ENCODE measurements at places on chromosomes 12 and 14. TPM values are rescaled to one million over a fixed set of nuclear protein-coding genes. Genes with fewer than 3 reads are reported as not detected.

Gene PTCSC3
- total RNA-seq: not detected

Gene GCH1
- 10.1 TPM for total RNA-seq

Gene SDR39U1
- 7.4 TPM for total RNA-seq

Gene SERPINA3
- not detected for total RNA-seq

Gene CIROP
- total RNA-seq: not detected

Gene SUSD6
- total RNA-seq: 10.9 TPM

Gene MAP3K9
- 0.17 TPM for total RNA-seq

Gene FLVCR2
- 1.5 TPM for total RNA-seq

Gene IFNG-AS1
- total RNA-seq: not detected

Gene CDK17
- total RNA-seq: 115 TPM

Gene DNAJC22
- total RNA-seq: 0.22 TPM

Gene CHFR
- 26.5 TPM for total RNA-seq

Gene HCAR3
- total RNA-seq: not detected

Gene CATSPERB
- total RNA-seq: 0.76 TPM

Gene CCDC196
- total RNA-seq: not detected

Gene PELI2
- 15.7 TPM for total RNA-seq

Gene ERP27
- total RNA-seq: not detected

Gene RAB5B
- 42.5 TPM for total RNA-seq

Gene STYX
- total RNA-seq: 23.0 TPM

Gene FOXM1
- total RNA-seq: 1.3 TPM

Gene KLRF1
- total RNA-seq: not detected

Gene CABP1
- not detected for total RNA-seq

Gene MMP19
- 0.09 TPM for total RNA-seq

Gene DAAM1
- 29.8 TPM for total RNA-seq

Gene GPX2
- total RNA-seq: not detected

Gene STYK1
- total RNA-seq: 2.7 TPM

Gene EPYC
- total RNA-seq: not detected

Gene MRPL42
- total RNA-seq: 71.7 TPM

Gene PPP1R3E
- 3.5 TPM for total RNA-seq

Gene KLRC4
- not detected for total RNA-seq

Gene RASSF9
- total RNA-seq: 6.1 TPM

Gene SLC17A8
- under 0.01 TPM for total RNA-seq

Gene TAS2R9
- 0.11 TPM for total RNA-seq

Gene GLT1D1
- not detected for total RNA-seq

Gene FOXG1
- total RNA-seq: not detected
